ENCODE measurements at places on chromosomes 1 and 21. TPM values are rescaled to one million over a fixed set of nuclear protein-coding genes. Genes with fewer than 3 reads are reported as not detected.

OSCP1 gene
- total RNA-seq: 5.5 TPM

VHLL gene
- not detected for total RNA-seq

PEAR1 gene
- total RNA-seq: 8.1 TPM

OXCT2 gene
- total RNA-seq: 1.8 TPM

ARHGEF11 gene
- total RNA-seq: 15.2 TPM

RBBP4 gene
- total RNA-seq: 135 TPM

All from epithelial cell of umbilical artery (primary cell).